Activated CD4-positive, alpha-beta T cell treated with anti-CD3 and anti-CD28 coated beads, Interleukin-2, amount 50 U/mL, for 16 hours (primary cell): ENCODE measurements at places on chromosomes 7 and 10.

DNA sequence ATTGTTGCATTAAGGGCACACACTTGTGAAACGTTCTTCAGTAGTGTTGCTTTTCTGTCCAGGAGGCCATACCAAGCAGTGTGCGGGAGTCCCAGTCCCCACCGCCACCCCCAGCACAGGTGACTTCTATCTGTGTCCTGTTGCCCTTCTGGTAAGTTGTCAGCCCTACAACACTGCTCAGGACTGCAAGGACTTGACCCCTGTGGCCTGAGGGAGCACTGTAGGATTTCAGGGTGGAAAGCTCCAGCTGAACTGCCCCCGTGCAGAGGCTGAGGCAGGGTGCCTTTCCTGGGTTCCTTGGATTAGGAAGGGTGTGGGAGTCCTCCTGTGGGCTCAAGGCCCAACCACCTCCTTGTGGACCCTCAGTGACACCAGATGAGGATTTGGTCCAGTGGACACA, 26.8 kb upstream of the ZNF488 start:
- DNase-seq = no peak

DNA sequence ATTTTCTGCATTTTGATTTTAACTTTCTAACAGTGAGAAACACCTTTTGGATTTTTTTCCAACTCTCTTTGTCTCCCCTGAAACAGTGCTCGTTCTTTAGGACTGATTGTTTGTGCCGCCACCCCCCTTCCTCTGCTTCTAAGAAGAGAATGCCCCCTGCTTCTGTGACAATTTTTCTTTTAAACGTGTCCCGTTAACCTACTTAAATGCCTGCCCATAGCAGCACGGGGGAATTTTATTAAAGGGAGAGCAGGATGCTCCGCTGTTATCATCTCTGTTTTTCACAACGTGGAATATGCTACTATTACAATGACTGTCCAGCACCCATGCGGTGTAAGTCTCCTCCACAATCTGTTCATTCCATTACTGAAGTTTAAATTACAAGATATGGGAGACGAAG, 67.8 kb downstream of the SVIL start:
- DNase-seq = no peak

DNA sequence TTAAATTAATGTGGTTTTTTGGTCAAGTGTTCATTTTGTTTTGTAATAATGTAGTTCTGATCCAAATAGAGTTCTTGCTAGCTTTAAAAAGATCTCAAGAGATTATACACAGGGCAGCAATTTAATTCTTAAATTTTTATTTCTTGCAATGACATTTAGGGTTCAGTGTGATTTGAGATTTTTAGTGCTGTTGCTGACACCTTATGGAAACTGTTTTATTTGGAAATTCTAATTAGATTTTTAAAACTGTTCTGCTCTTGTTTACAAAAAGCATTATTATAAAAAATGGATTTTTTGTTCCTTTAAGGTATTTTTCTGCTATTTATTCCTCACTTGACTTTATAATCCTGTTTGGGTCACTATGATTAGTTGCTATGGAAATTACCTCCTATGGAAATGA, 72.1 kb downstream of the RTKN2 start:
- no peak for DNase-seq

- DNase-seq = peak; percentile 43
Measured at GRCh38 chr7:73978661-73979563, 49.1 kb upstream of the ELN start.

DNA sequence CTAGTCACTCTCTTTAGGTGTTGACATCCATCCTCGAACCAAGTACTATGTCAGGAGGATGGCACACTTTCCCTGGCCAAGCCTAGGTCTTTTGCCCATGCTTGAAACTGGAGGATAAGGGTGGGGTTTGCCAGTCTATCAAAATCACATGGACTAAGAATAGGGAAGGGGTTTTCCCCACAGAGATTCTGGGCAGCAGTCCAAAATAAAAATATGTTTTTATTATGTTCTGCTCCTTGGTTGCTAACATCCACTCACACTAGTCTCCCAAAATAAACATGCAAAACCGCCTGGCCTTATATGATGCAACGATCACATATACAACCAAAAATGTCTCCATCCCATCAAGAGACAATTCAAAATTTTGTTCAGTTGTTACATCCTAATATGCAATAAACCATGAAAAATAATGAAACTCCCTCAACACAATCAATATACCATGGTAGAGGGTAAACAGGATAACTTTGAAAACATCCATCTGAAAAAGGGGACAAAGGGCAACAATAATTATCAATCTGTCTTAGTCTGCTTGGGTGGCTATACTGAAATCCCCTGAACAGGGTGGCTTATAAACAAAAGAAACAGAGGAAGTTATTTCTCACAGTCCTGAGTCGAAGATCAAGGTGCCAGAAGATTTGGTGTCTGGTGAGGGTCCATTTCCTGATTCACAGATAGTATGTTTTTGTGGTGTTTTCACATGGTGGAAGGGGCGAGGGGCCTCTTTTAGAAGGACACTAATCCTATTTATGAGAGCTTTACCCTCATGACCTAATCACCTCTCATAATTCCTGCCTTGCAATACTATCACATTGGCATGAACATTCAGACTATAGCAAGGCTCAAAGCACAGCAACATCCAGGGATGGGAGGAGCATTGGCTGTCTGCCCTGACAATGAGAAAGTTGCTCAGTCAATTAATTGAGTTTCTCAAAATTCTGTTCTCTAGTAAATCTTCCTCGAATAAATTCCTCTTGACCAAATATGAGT, 159.3 kb downstream of the ETV1 start:
- DNase-seq = no peak

- DNase-seq = peak; percentile 64
Measured at GRCh38 chr10:110498087-110498981, 627 bp downstream of the DUSP5 start.

GRCh38 chr7:26681819-26682418, 182.5 kb downstream of the SKAP2 start:
- DNase-seq = no peak

- no peak for DNase-seq
Measured at GRCh38 chr10:118343115-118343514, 991 bp upstream of the FAM204A start.

GRCh38 chr10:97153270-97153850, 32.4 kb downstream of the SLIT1 start:
- no peak for DNase-seq

- DNase-seq = peak; percentile 12
Measured at GRCh38 chr10:98748298-98748697, 301.6 kb upstream of the HPS1 start.

DNA sequence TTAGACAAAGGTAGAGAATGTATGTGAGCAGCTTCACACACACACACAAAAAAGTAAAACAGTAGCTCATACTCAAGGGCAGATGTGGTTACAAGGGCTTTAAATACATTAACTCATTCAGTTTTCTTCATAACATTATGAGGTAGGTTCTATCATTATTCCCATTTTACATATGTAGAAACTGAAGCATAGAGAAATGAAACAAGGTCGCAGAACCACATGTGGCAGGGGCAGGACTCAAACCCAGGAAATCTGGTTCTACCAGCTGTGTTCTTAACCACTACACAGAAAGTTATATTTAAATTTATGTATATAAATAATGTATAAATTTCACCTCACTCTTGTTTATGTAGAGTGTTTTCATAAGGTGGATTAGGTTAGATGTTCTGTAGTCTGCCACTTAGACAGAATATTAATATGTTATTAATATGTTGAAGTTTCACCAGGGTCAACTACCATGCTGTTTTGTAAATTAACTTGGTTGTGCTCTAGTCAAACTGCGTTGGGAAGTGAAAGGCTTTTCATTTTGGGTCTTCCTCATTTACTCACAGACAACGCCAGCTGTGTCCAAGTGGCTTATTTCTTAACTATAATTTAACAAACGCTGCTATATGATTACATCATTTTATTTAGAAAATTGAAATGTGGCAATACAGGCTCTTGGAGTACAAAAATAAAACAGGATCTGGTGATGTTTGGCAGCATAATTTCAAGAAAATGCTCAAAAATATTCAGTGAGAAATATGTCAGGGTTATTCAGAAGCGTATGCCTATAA, 138.4 kb downstream of the MDFIC start:
- DNase-seq = no peak

GRCh38 chr10:73925539-73925938, 14.6 kb downstream of the PLAU start:
- no peak for DNase-seq

DNA sequence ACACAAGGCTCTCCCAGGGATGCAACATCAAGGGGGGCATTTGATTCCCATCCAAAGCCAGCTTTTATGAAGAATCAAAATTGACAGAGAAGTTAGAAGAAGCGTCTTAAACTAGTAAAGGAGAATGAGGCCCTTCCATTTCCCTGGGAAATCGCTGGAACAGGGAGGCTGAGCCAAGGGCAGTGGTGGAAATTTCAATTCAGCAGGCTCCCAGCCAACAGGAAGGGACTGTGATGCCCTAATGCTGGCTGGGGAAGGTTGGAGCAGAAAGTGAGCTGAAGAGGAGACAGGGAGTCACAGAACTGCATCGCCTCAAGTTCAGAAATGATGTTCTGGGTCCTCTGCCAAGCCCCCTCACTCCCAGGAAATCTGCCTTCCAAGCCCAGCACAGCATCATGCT, 517.3 kb downstream of the GRID1 start:
- no peak for DNase-seq

DNA sequence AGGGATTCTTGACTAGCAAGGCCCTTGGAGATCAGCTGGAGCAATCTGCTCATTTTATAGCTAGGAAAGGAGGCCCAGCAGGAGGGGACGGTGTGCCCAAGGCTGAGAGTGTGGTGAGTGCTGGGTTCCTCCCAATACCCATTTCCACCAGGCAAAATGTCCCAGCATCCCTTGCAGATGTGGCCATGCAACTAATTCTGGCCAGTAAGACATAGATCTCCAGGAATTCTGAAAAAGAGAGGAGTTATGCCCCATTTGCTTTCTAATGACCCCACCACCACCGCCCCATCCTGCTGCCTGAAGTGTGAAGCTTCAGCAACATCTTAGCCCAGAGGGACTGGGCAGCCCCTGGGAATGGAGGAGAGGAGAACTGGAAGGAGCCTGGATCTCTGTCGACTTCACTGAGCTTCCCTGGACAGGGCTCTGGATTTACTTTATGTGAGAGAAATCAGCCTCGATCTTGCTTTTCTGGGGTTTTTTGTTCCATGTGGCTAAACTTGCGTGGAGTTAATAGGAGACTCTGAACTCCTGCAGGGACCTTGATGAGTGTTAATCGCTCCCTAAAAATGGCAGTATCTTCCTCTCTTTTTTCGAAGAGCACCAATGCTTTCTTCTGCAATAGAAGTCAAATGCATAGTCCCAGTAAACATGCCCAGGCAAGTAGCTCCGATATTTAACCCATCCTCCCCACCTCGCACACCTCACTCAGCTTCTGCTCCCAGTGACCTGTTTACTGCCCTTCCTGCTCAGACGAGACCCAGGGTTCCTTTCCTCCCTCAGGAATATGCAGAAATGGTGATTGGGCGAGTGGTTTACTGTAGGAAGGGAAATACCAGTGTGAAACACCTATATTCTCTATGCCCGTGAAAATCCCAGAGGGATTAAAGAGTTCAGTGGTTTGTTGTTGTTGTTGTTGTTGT, 127.5 kb upstream of the GPR26 start:
- DNase-seq = no peak

DNA sequence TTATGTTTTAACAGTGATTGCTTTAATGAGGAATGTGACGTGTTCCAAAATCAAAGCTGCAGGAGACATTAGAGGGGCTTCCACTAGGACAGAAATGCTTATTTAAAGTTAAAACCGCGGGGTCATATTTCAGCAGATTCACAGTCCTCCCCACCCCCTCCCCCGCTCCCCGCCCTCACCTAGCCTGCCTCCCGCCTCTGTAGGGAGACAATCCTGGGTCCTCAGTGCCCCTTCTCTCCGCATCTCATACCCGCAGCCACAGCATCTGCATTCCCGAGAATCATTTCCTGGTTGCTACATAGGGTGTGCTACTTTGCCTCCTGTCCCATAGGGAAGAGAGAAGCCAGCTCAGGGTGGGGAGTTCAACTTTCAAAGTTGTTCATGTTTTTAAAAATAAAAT, 3.1 kb upstream of the DRGX start:
- no peak for DNase-seq

DNA sequence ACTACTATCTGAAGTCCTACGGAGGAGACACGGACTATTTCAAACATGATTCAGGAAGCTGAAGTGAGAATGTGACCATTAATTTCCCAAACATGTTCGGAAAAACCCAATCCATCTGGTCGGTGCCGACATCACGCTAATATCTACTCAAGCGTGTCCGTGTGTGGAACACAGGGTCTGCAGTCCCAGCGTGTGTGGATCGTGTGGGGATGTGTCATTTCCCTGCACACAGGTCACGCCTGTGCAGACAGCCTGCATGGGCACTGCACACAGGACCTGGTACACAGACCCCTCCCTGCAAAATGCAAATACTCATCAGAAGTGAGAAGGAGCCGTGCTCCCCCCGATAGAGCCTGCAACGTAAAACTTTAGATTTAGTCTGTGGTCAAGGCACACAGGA, 57.8 kb downstream of the CARD11 start:
- DNase-seq = no peak

DNA sequence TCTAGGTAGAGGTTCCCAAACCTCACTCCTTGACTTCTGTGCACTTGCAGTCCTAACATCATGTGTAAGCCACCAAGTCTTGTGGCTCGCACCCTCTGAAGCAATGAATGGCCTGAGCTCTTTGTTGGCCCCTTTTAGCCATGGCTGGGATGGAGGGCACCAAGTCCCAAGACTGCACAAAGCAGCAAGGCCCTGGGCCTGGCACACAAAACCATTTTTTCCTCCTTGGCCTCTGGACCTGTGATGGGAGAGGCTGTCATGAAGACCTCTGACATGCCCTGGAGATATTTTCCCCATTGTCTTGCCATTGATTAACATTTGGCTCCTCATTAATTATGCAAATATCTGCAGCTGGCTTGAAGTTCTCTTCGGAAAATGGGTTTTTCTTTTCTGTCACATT, 60.3 kb upstream of the MALRD1 start:
- no peak for DNase-seq

DNA sequence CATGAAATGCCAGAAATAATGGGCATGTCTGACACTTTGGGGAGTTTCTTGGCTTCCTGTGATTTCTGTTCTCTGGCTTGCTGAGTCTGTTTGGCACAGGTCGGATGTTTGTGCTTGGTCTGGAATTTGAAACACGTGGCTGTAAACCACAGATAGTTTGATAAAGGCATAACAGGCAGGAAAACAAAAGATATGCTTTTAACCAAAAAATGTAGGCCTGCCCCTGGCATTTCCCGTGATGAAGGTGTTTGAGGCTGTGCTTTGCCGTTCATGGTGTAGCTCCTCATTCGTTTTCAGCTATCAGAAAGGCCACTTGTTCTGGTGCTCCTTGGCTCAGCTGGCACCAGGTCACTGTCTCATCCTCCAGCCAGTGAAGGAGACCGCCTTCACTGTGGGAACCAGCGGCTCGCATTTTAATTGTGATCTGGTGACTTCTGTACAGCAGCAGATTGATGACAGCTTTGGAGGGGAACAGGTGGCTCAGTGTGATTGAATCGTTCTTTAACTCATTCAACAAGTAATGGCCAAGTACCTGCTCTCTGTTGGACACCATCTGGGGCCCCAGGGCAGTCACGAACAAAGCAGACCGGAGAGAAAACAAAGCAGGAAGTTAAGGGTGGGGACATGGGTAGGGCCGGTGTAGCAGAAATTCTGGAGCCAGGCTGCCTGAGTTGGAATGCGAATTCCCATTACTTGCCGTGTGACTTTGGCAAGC, 111.5 kb downstream of the CCNY start:
- DNase-seq = no peak
